ENCODE measurements at places on chromosomes 2 and 18.

DNA sequence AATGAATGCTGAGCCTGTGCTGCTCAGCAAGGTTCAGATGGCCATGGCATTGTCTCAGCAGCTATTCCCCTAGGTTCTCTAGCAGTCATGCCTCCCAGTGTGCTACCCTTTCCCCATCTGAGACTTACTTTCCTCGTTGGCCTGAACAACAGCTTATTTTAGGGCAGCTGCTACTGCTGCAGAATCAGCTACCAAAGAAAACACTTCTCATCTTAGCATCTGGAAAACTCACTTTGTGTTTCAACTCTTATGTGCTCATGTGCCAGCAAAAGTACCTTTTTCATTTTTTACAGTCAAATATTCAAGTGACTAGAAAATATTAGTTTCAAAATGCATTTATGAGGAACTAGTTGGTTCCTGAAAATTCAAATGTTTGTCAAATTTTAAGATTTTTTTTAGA lies 60.4 kb upstream of the ZNF397 start:
- no peak for DNase-seq

DNA sequence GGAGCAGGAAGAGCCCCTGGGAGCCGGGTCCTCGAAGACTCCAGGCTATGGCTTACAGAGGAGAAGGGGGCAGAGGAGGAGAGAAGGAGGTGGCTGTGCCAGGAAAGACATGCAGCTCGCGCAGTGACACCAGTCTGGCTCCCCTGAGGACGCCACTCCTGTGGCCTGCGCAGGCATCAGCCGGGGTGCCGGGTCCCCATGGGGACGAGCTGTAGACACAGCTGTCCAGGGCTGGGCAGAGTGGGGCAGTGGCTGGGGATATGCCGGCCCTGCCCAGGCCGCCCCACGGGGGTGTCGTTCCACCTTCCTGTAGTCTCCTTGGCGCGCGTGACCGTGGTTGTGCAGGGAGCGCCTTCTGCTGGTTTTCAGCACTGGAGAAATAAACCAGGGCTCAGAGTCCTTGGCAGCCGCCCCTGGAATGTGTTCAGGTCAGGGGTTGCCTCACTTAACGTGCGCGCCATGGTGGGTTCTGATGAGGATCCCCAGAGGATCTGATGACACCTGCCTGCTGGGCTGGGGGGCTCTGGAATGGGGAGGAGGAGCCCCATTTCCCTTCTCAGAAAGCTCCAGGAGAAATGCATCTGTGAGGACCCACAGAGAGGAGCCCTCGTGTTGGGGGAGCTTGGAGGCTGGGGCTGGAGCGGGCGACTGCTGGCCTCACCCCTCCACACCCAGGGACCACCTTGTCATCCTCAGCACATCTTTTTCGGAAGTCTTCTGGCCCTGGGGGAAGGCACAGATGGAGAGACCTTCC lies 26.7 kb downstream of the RAMP1 start:
- no peak for DNase-seq

DNA sequence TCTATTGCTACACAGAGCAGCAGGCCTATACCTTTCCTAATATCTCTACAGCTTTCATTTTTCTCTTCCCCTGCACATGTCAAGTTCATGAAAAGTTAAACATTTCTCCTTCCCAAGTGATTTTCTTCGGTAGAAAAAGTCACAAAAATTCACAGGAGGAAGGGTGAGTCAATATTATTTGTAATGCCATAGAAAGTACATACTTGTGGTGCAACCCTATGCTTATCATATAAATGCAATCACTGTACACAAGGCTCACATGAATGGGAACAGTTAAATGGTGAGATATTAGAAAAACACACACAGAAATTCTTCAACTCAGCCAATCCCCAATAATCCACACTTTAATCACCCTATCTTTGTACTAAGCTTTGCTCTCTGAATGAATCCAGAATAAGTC lies 651.6 kb downstream of the LRRTM4 start:
- no peak for DNase-seq

- DNase-seq, result no peak
Measured at GRCh38 chr2:16828828-16829160, 163.2 kb upstream of the CYRIA start.

DNA sequence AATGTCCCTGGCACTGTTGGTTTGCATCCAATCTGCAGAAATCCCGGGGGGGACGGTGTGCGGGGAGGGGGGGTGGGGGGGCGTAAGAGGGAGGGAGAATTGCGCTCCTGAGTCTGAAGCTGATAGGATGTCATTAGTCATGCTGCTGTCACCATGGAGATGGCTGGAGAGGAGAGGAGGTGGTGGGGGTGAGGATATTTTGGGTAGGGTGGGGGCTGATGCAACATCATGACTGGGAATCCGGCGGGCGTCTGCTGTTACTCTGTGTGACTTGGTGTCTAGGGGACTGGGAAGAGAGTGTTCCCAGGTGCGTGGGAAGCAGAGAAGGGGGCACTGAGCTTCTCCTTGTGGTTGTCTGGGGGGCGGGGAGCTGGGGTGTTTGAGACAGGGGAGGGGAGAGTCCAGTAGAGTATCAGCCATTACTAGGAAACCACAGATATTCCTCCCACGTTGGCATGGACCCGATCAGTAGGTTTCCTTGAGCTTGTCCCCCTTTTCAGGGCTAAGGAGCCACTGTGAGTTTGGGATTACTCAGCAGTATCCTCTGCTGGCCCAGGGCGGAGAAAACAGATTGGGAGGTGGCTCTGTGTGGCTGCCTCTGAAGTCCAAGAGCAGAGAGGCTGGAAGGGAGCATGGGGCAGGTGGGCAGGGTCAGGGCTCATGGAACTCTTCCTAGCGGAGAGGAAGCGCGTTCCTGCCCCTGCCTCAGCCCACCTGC lies 18.9 kb downstream of the TET3 start:
- no peak for DNase-seq

GRCh38 chr2:238999291-238999741 lies 151.4 kb downstream of the TWIST2 start:
- no peak for DNase-seq

Measured in CD8-positive, alpha-beta memory T cell (primary cell).